ENCODE measurements at places on chromosomes 2 and 18. TPM values are rescaled to one million over a fixed set of nuclear protein-coding genes. Genes with fewer than 3 reads are reported as not detected.

Gene RGPD3
- 0.07 TPM for polyA plus RNA-seq

Gene POLR1A
- polyA plus RNA-seq = 11.9 TPM

Gene CHRND
- not detected for polyA plus RNA-seq

Gene RAD51AP2
- polyA plus RNA-seq = not detected

Gene TUBA4B
- not detected for polyA plus RNA-seq

Gene ABCG8
- not detected for polyA plus RNA-seq

Gene CYTIP
- polyA plus RNA-seq = not detected

Gene MATN3
- 2.7 TPM for polyA plus RNA-seq

GRCh38 chr2:161061786-161062185 lies 98.4 kb upstream of the TANK start:
- no peak for DNase-seq

GRCh38 chr2:239322416-239323086 lies 78.3 kb downstream of the HDAC4 start:
- DNase-seq = no peak

- DNase-seq = no peak
Measured at GRCh38 chr2:110126086-110126773, 10.6 kb upstream of the MALL start.

- no peak for DNase-seq
Measured at GRCh38 chr2:202818321-202818720, 53.2 kb downstream of the ICA1L start.

DNA sequence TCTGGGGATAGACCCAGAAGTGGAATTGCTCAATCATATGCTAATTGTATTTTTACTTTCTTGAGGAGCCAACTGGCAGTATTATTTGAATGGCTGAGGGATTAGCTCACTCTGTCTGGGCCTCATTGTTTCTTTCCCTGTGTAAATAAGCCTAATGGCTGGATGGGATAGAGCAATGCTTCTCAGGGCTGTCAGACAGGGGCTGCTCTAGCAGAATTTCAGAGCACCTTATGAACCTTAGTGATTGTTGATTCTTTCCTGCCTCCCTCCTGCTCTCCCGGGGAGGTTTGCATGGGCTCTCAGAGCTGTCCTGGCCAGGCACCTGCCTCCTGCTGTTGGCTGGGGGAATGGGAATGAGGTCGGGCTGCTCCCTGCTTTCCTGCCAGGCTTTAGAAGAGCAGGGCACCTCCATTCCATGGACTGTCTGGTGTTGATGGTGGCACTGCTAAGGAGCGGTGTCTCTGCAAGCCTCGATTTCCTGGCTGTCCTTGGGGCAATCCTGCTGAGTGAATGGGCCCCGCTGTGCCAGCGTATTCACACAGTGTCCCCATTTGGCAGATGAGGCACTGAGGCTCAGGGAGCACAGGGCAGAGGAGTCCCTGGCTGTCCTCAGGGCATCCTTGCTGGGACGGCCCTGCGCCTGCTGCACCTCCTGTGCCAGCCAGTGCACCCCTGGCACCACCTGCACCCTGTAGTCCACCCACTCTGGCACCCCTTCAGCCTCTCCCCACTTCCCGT lies 468.2 kb upstream of the HS6ST1 start:
- no peak for DNase-seq

GRCh38 chr2:215627771-215628170 lies 191.9 kb upstream of the FN1 start:
- DNase-seq = no peak

- DNase-seq = peak; percentile 65
Measured at GRCh38 chr2:226583715-226584114, 215.9 kb downstream of the IRS1 start.

GRCh38 chr2:75574106-75574505 lies 13.4 kb upstream of the EVA1A start:
- DNase-seq = no peak

DNA sequence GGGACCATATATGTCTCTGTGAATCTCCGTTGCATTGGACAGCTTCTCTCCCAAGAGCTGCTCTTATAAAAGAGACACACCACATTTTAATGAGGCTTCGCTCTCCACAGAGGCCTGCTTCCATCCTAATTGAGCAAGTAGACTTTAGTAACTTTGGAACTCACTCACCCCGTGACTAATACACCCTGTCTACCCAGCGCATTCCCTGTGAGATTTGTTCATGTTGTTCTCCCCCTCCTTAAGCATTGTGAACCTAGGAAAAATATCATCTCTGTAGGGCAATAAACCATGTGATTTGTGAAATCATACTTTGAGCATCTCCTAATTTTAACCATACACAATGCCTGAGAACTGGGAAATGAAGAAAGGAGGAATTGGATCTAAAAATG lies 56.9 kb downstream of the MCFD2 start:
- DNase-seq = peak; percentile 76
